ENCODE measurements at places on chromosomes 3 and 15. TPM values are rescaled to one million over a fixed set of nuclear protein-coding genes. Genes with fewer than 3 reads are reported as not detected.

Gene LINGO1
- total RNA-seq: 1.6 TPM

- H3K27ac ChIP-seq: no peak overlapping the region
- no peak overlapping the region for H3K4me3 ChIP-seq
- no peak for DNase-seq
- H3K4me1 ChIP-seq: no peaks in the 10 kb centered on the region
- H3K36me3 ChIP-seq: no peaks in the 10 kb centered on the region
These were observed 138.5 kb upstream of the STRIT1 start for GRCh38 chr3:155431856-155432570.

Gene CCRL2
- total RNA-seq: 4.1 TPM

DNA sequence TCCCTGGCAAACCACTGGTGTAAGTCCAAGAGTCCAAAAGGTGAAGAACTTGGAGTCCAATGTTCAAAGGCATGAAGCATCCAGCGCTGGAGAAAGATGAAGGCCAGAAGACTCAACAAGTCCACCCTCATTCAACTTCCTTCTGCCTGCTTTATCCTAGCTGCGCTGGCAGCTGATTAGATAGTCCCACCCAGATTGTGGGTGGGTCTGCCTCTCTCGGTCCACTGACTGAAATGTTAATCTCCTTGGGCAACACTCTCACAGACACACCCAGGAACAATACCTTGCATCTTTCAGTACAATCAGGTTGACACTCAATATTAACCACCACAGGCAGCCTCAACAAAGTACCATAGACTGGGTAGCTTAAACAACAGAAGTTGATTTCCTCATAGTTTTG is 245.9 kb upstream of the IGF1R start:
- H3K4me3 ChIP-seq: no peak overlapping the region
- H3K27me3 ChIP-seq: no peaks in the 10 kb centered on the region
- H3K36me3 ChIP-seq: no peaks in the 10 kb centered on the region
- no peak for DNase-seq

DNA sequence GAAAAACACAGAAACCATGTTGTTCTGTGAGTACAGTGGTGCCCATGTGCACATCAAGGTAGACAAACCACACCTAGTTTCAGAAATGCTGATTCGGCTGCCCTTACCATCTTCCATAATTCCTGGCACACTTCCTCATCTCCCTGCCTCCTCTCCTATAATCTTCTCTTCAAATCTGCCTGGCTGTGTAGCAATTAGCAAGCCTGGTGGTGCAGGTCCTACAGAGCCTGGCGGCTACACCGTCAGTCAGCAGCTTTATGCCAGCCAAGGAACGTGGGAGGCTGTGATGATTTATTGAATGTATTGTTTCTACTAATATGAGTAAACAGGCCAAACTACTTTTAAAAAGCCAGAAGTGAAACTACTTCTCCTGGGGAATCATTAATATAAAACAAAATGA is 106.8 kb downstream of the SEMA6D start:
- H3K4me3 ChIP-seq: no peak overlapping the region
- DNase-seq: no peak
- no peaks in the 10 kb centered on the region for H3K4me1 ChIP-seq
- no peak overlapping the region for H3K27ac ChIP-seq
- peaks cover 3% of the 10 kb centered on the region for H3K27me3 ChIP-seq
- H3K36me3 ChIP-seq: no peaks in the 10 kb centered on the region

GRCh38 chr15:78726870-78727551 is 84.3 kb downstream of the ADAMTS7 start:
- DNase-seq: no peak
- H3K4me3 ChIP-seq: no peak overlapping the region
- no peaks in the 10 kb centered on the region for H3K36me3 ChIP-seq
- no peak overlapping the region for H3K27ac ChIP-seq
- no peaks in the 10 kb centered on the region for H3K4me1 ChIP-seq
- no peaks in the 10 kb centered on the region for H3K27me3 ChIP-seq

DNA sequence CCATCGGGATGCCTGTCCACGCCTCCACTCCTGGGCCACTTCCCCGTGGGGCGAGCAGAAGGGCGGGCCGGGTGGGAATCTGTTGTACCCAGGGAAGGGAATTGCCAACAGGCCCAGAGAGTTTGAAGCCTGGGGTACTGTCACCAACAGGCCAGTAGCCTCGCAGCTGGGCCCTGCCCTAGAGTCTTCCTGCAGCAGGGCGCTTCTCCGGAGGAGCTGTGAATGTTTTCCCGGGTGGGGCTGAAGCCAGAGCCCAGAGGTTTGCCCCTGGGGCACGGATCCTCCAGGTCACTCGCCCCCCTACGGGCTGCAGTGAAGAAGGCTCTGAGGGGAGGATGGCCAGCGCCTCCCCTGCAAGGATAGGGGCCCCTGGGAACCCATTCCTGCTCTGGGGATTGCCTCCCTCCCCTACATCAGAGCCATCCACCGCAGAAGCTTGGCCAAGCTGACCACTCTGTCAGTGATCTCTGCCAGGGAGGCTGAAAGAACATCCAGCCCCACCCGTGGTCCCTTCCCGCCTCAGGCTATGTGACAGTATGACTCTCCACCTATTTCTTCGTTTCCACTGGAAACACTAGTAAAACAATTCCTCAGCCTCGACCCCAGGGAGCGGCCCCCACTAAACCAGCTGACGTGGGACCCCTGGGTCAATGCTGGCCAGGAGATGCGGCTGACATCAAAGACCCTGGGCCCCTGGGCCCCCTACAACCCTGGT is 16.8 kb downstream of the CIDEC start:
- no peaks in the 10 kb centered on the region for H3K36me3 ChIP-seq
- H3K27ac ChIP-seq: peak overlapping the region; percentile 93
- DNase-seq: peak; percentile 29
- H3K27me3 ChIP-seq: no peaks in the 10 kb centered on the region
- peak overlapping the region; percentile 35 for H3K4me3 ChIP-seq

DNA sequence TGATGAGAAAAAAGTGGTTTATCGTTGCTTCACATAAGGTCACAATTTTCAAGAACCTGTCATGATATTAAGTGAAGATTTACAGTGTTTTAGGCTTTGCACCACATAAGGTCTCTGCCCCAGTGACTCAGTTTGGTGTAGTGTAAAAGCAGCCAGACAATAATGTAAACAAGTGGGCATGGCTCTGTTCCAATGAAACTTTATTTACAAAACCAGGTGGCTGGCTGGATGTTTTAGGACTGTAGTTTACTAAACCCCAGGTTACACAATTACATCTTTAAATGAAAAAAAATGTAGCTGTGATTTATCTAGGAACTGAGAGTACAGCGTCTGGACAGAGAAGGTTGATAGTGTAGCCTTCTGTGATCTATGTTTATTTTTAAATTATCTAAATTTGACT is 9.7 kb upstream of the FBXL22 start:
- H3K4me3 ChIP-seq: no peak overlapping the region
- peaks cover 2% of the 10 kb centered on the region for H3K36me3 ChIP-seq
- H3K4me1 ChIP-seq: no peaks in the 10 kb centered on the region
